ENCODE measurements at places on chromosomes 11 and 22.

GRCh38 chr11:88337987-88338668, 592 bp upstream of the CTSC start:
- peak; percentile 69 for DNase-seq

- no peak for DNase-seq
Measured at GRCh38 chr22:35361001-35361558, 19.8 kb upstream of the HMOX1 start.

DNA sequence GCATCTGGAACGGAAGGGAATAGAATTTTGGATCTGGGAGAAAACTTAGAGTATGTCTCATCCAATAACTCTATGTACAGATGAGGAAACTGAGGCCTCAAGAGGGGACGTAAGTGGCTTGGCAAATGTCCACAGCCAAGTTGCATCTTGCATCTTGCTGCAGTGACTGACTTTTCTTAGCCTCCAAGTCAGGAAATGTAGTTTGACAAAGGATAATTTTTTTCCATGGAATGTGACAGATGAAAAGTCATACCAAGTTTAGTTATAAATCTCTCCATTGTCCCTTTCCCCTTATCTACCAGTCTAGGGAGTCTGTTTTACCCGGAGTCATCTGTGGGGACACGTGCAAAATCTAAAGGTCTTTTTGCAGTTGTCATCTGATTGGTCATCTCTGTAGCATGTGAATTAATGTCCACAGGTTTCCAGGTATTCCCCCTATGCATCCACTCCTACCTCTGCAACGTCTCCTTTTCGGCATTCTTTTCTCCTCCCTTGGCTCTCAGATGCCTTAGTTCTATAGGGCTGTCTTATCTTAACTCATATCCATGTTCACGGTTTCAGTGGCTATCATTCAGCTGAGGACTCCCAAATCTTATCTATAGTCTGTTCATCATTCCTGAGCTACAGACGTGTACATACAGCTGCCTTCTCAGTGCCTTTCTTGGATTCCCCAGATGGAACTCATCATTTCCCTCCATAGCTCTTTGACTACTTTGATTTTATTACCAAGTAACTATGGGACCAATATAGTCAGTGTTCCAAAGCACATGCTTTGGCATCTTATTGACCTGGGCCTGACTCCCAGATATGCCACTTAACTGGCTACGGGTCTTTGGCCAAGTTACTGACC, 139.5 kb upstream of the TIMP3 start:
- DNase-seq, result no peak

- DNase-seq, result no peak
Measured at GRCh38 chr22:23280356-23281052, 100.2 kb downstream of the BCR start.

GRCh38 chr11:70434813-70435278, 36.5 kb downstream of the CTTN start:
- no peak for DNase-seq

DNA sequence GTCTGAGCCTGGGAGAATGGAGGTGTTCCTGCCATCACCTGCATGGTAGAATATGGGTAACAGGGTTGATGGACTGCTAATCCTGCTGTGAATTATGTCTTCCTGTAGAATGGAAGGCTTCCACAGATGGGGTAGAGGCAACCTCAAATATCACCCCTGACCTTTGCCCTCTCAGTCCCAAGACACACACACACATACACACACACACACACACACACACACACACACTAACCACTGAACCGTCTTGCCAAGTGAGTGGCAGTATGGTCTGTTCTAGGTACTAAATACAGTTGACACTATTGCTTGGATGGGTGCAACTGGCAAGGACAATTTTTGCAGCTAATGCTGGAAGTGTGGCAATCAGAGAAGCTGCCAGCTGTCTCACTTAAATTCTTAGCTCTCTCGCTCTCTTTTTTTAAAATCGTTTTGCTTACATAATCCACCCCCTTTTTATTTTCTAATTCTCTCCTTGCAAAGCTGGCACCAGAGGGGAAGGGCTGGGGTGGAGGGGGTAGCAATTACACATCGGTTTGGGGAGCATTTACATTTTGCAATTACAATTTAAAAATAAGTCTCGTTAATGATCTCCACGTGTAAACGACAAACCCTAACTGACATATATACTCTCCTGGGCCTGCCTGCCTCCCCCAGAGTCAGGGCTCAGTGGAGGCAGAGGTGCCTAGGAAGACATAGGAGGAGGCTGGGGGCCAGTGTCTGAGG, 162.6 kb downstream of the FEZ1 start:
- DNase-seq, result peak; percentile 43

DNA sequence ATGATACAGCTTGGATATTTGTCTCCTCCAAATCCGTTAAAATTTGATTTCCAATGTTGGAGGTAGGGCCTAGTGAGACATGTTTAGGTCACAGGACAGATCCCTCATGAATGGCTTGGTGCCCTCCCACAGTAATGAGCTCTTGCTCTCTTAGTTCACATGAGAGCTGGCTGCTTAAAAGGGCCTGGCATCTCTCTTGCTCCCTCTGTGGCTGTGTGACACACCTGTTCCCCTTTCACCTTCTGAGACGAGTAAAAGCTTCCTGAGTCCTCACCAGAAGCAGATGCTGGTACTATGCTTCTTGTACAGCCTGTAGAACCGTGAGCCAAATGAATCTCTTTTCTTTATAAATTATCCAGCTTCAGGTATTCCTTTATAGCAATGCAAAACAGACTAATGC, 3.5 kb downstream of the VPS37C start:
- DNase-seq, result no peak

DNA sequence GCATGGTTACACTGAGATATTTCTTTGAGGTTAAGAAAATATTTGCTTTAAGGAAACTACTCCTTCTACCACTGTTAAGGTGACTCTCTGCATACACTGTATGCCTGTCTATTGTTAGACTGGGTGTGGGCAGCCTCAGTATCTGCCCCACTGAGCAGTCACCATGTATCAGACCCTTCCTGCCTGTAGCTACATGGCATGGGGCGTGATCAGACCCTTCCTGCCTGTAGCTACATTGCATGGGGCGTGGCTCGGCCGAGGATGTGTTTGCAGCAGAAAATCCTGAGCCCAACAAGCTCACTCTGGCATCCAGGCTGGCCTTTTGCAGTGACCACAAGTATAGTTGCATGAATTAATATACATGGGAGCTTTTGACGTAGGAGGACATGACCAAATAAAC, 669.4 kb downstream of the OPCML start:
- DNase-seq, result no peak

Data from Ammon's horn (tissue), 1 donor.